Cerebellum (tissue), 4 donors: ENCODE measurements at places on chromosomes 12 and 14. TPM values are rescaled to one million over a fixed set of nuclear protein-coding genes. Genes with fewer than 3 reads are reported as not detected.

- DNase-seq, result no peak
These were observed 67.7 kb downstream of the BCAT1 start for GRCh38 chr12:24881227-24881626.

DNA sequence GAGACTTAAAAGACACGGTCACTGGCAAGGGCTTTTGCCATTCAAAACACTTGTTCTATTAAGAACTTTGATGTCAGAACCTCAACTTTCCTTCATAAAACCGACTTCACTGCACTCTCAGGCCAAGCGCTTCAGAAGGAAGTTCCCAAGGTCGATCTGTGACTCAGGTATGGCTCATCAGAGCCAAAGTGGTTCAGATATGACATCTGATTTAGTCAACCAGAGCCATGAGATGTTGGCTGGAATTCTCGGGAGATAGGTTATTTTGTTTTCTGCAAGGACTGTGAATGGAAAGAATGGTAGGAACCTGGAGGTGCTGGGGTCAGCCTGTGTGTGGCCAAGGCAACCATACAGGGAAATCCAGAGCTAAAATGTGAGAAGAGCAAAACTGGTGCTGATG lies 445.6 kb downstream of the GLT1D1 start:
- DNase-seq, result no peak

DNA sequence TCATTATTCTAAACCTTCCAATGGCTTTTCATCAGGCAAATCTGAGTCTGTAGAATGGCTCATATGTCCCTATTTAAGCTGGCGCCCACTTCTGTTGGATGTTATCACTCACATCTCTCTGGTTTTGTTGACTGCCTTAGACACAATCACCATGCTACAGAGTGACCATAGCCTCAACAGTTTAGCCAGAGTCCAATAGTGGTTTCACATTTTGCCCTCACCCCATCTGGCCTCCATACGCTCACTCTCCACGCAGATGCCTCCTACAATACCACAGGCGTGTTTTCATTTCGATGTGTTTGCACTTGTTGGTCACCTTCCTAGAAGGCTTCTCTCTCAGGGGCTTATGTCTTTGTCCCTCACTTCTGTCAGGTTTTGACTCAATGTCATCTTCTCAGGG lies 3.4 kb downstream of the KLRB1 start:
- DNase-seq, result no peak

DNA sequence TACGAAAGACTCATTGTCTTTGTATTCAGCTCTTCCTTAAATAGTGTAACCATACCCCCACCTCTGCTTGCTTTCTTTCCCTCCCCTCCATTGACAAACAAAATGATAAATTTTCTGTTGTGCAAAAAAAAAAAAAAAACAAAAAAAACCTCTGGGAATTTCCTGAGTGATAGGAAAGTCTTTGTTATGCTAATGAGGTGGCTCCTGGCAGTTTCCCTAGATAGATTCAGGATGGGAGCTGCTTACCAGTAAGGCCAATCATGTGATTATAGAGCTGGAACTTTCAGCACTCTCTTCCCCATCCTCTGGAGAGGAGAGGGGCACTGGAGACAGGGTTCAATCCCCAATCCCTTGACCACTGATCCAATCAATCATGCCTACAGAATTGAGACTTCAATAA lies 120.5 kb downstream of the NUAK1 start:
- no peak for DNase-seq

- no peak for DNase-seq
These were observed 181.3 kb upstream of the FKBP4 start for GRCh38 chr12:2613326-2614073.

ERP27 gene
- total RNA-seq, result not detected

DNA sequence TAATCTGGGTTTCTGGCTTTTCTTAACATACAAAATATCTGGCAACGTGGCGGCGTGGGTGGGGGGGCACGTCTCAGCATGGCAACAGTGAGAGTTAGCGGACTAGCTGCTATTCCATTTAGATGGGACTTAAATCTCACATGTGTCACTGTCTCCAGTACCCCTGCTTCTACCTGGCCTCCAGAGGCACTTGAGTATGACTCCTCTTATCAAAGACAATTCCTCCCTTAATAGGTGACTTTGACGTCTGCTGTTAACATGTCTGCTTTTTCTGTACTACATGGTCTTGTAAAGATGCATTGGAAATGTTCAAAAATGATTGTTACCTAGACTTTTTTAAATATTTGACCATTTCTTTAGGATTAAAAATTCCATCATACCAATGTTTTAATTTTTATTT lies 456.2 kb downstream of the TMTC2 start:
- DNase-seq, result no peak

DNA sequence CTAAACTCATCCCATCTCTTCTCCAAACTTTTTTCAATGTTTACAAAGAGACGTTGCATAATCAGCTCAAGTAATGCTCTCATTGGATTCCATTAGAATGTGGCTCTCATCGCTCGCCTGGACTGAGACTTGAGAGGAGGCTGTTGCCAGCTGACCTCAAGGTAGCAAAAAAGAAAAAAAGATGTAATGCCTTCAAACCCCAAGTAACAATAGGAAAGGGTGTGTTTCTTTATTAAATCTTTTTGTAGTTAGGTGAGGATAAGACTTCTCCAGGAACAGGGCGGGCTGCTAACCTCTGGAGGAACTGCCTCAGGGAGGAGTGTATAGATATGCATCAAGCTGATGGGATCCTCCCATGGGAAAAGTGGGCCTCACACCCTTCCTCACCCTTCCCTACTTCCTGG lies 956 bp upstream of the PTHLH start:
- no peak for DNase-seq

FAM186B gene
- 0.18 TPM for total RNA-seq

- no peak for DNase-seq
These were observed 21.1 kb downstream of the GYS2 start for GRCh38 chr12:21583587-21583986.

DNA sequence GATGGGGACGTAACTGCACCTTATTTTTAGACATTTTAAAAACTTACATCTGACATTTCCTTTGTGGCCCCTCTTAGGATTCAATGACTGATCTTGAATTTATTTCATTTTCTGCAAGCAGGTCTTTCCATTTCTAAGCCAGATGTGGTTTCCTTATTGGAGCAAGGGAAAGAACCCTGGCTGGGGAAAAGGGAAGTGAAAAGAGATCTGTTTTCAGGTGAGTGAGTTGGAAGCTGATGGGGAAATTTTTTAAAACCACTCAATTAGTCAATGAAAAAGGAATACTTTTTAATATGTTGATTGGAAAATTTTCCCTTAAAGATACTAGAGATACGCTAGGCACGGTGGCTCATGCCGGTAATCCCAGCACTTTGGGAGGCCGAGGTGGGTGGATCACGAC lies 2.6 kb downstream of the ZNF140 start:
- DNase-seq, result no peak

DNA sequence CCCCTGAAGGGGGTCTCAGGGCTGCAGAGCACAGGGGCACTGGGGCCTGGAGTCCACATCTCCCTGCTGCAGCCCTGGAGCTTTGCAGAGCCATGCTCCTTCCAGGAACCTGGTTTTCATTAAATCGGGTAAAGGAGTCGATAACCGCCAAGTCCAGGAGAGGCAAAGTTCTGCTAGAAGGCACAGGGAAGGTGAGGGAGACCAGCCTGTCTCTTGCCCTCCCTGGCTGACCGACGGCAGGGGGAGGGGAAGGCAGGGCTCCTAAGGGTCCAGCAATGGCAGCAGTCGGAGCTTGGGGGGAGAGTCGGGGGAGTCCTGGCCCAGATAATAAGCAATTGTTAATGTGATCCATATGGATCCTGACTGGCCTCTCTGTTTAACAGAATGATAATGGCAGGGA lies 3.0 kb downstream of the FIGNL2 start:
- no peak for DNase-seq

- DNase-seq, result no peak
These were observed 230.5 kb downstream of the ATP23 start for GRCh38 chr12:58171914-58172313.

COCH gene
- 25.3 TPM for total RNA-seq

MSI1 gene
- total RNA-seq, result 16.4 TPM

HCAR3 gene
- 0.82 TPM for total RNA-seq

EML1 gene
- total RNA-seq, result 26.8 TPM

DNA sequence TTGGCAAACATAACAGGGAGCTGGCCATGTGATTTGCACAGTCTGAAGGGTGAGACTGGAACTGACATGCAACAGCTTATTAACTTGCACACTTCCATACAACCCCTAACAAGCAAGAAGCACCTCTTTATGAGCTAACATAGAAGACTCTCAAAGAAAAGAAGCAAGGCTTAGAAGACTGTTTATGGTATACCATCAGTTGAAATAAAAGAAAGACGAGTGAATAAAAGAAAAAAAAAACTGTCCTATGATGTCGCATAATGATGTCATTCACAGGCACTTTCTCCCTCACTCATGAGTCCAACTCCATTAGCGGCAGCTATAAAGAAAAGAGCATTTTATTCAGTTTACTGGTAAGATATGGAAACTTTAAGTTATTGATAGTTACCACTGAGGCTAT lies 3.3 kb upstream of the MDM1 start:
- no peak for DNase-seq

DNA sequence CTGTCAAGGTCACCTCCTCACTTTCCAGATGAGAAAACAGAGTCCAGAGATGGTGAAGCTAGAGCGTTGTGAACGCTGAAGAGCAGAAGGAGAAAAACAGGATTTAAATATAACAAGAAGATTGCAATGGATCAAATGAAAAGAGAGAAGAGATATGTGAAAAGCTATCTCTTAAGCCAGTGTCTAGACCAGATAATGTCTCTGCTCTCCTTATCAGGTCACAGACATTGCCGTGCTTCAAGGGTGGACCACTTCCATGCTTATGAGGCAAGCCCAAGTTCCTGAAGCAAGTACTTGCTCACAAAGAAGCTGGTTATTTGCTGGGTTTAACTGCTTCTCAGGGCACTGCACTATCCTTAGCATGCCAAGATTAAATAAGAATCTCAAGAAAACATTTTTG lies 31.6 kb upstream of the FRS2 start:
- DNase-seq, result no peak

ASB2 gene
- 0.54 TPM for total RNA-seq

DNAI7 gene
- total RNA-seq, result 5.2 TPM

GRCh38 chr14:96423446-96424108 lies 31.6 kb downstream of the AK7 start:
- no peak for DNase-seq

DNA sequence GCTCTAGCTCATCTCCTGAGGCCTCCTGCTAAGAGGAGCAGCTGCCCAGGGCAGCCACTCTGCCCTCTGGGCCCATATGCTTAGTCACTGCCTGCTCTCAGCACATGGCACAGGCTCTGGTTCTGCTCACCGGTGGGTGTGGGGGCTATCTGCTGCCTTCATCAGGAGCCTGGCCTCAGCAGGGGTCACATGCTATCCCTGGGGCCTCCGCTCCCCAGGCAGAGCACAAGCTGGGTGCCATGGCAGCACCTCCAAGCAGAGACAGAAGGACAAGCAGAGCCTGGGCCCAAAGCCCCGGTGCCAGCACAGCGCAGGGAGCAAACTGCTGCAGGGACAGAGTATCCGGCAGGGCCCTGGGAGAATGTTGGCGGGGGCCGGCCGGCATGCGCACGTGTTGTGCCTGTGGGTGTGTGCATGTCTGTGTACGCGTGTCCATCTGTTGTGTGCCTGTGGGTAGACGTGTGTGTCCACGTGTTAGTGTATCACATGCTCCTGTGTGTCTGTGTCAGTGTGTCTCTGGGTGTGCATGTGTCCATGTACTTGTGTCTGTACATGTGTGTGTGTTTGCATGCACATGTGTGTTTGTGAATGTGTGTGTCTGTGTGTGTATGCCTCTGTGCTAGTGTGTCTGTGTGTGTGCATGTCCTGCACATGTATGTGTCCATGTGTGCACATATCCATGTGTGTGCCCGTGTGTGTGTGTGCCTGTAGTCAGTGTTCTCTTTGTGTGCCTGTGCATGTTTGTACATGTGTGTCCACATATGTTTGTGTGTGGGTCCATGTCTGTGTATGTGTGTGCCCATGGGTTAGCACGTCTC lies 326.9 kb downstream of the TMEM121 start:
- no peak for DNase-seq

- no peak for DNase-seq
These were observed 54.1 kb upstream of the NUAK1 start for GRCh38 chr12:106192659-106193393.
